NCI-H345 (cell line): ENCODE measurements at places on chromosomes 13 and 19.

GRCh38 chr13:46170687-46171086 lies 11.3 kb downstream of the LCP1 start:
- no peak for DNase-seq

DNA sequence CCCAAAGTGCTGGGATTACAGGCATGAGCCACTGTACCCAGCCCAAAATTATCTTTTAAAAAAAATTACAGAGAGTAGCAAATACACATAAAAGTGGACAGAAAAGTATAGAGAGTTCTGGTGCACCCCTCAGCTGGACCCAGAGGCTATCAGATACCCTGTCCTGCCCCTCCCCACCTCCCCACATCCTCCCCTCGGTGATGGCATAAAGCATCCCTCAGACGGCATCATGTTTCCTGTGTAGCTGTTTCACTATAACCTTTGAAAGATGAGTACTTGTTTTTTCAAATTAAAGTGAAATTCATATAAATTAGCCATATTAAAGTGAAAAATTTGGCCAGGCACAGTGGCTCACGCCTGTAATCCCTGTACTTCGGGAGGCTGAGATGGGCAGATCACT lies 20.1 kb downstream of the SLC27A1 start:
- DNase-seq, result no peak

- DNase-seq, result no peak
Observed at GRCh38 chr13:50452756-50453155, 390.7 kb downstream of the DLEU7 start.

GRCh38 chr13:59747529-59747928 lies 416.2 kb downstream of the DIAPH3 start:
- DNase-seq, result no peak

DNA sequence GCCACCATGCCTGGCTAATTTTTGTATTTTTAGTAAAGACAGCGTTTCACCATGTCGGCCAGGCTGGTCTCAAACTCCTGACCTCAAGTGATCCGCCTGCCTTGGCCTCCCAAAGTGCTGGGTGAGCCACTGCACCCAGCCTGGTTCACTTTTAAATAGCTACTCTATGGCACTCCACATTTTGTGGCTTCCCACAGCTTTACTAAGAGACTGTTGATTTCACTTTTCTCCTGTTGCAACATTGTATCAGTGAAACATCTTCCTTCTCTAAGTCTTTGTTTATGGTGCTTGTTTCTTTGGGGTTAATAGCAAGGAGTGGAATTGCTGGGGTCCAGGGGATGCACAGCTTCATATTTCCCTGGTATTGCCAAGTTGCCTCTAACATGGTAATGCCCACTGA lies 12.3 kb downstream of the TMEM38A start:
- no peak for DNase-seq
